ENCODE measurements at places on chromosomes 3 and 15.

DNA sequence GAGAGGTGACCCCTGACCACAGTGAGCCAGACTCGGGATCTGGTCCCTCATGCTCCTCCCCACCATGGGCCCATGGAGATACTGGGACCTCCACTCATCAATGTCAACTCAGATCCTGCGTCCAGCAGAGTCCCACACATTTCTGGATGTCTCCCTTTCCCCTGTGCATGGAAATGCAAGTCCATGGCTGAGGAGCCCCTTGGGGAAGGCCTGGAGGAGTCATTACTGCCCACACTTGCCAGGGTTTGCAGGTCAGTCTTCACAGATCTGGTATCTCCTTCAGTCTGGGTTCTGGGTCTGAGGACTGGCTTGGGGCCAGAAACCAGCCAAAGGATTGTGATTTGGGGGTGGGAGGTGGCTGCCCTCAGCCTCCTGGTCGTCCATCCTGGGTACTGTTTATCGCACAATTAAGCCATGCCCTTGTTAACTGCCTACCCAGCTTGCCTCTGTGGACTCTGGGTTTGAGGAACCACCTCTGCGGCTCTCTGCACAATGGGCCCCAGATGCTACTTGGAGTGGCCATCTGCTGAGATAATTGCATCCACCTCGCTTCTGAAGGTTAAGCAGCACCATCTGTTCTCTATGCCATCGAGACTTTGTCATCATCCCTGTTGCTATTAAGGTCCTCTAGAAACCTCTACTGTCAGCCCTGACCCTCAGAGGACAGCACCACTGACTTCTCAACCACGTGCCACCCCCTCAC lies 49.9 kb upstream of the KLF13 start:
- DNase-seq, result peak; percentile 69

DNA sequence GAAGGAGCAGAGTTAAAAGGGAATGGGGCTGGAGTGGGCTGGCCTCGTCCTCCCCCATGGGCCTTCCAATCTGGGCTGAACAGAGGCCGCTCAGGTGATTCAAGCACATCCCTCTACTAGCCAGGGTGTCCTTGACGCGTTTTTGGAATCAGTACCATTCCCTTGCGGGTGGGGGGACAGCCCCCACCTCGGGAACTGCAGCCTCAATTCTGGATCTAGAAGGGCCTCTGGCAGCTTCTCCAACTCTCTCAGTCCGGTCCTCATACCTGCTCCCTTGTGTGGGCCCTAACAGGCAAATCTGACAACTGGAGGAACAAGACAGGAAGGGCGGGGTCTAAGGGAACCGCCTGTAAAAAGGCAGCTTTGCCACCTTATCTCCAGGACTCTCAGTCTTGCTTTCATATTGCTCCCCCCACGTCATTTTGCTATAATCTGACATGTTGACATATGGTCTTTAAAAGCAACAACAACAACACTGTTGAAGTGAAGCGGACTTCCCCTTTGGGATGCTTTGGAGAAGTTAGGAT lies 802 bp upstream of the CHRNB4 start:
- DNase-seq, result no peak

DNA sequence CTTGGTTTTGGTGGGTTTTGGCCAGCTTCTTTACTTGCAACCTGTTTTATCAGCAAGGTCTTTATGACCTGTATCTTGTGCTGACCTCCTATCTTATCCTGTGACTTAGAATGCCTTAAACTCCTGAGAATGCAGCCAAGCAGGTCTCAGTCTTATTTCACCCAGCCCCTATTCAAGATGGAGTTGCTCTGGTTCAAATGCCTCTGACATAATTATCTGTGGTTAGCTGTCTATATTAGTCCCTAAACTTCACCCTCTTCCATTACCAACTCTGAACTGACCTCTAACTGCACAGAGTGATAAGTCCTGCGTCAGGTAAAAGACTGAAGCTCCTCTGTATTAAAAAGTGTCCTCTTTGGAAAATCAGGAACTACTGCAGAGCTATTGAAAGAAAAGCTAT lies 61.9 kb upstream of the CD96 start:
- DNase-seq, result no peak

DNA sequence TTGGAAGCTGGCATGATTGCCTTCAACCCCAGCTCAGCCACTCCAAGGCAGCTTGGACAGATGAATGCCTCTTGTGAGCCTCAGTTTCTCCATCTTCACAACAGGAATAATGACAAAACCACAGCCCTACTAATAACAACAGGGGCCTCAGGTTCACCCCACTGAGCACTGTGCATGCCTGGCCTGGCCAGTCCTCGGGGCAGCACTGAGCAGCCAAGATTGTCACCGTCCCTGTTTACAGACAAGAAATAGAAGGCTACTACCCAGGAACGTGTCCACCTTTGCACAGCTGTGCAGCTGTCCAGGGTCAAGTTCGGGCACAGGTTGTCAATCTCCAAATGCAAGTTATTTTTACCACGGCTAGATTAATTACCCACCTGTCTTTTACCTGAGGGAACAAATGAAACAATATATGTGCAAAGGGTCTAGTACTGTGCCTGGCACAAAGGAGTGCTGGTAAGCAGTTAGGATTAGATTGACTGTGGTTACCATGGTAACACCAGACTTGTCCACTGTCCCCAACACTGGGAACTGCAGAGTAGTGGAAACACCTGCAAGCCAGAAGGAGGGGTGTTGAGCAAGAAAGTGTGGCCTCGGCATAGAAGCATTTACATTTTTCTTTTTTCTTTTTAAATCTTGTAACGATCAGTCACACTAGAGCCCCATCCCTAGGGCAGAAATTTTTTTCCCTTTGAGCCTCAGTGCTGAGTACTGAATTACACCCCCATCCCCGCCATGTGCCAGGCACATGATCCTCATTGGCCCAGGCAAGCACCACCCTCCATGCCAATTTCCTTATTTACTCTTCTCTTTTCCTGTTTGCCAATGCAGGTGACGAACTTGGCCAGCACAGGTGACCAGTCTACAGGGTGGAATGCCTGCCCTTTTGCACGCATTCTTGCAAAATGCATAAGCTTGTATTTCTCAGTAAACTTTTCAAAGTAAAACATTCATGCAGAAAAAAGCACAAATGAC lies 66.3 kb upstream of the SLC6A6 start:
- DNase-seq, result peak; percentile 50

- peak; percentile 74 for DNase-seq
These were observed 198.3 kb downstream of the ADAMTS9 start for GRCh38 chr3:64489361-64490044.
